H9 (cell line): ENCODE measurements at places on chromosomes 3 and 15.

- DNase-seq: no peak
Observed at GRCh38 chr3:149545049-149545448, 70.6 kb downstream of the TM4SF4 start.

- no peak for DNase-seq
Observed at GRCh38 chr3:126915015-126915414, 67.9 kb upstream of the PLXNA1 start.

DNA sequence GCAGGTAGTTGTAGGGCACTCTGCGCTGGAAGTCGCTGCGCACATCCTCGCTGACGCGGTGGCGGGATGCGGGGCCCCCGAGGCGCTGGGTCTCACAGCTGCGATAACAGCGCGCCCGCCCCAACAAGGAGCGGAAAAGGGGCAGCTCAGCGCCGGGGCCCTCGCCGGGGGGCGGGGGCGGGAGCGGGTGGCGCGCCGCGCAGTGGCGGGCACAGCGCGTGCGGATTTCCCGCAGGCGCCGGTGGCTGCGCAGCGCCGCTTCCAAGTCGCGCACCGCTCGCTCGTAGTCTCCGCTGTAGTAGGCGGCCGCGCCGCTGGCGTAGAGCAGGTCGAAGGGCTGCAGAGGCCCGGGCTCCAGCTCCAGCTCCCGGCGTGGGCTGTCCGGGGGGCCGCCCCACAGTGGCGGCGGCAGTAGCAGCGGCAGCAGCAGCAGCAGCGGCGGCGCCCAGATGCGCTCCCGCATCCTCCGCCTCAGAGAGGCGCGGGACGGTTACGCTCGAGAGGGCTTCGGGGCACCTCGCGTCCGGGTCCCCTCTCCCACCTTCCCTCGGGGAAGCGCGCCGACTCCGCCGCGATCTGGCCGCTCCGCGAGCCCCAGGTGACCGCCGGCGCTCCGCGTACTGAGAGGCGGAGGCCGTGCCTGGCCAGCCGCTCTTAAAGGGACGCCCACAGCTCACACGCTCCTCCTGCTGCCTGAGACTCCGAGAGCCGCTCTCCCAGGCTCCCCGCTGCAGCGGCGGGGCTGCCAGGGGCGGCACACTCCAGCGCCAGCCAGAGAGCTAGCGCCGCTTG lies at the start of gene P3H2:
Gene P3H2 (minus strand): TSS at position 629 of the 792 bp plus-strand sequence. CDS start 166 bp downstream, at position 463.
- DNase-seq: peak; percentile 89

- DNase-seq: no peak
Observed at GRCh38 chr3:127544803-127545201, 45.7 kb downstream of the TPRA1 start.

DNA sequence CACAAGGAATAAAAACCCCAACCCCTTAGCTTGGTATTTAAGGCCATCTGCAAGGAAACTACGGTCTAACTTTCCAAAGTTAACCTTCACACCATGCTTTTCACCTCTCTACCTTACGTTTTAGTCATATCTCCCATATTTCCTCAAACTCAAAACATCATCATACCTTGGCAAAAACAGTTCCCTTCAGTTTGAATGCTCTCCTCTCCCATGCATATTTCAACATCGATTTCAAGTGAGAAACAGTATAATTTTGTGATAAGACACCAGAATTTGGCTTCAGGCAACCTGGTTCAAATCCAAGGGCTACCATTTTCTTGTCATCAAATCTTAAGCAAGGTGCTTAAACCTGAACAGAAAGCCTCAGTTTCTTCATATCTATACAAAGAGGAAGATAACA lies 108.2 kb downstream of the THRB start:
- no peak for DNase-seq

DNA sequence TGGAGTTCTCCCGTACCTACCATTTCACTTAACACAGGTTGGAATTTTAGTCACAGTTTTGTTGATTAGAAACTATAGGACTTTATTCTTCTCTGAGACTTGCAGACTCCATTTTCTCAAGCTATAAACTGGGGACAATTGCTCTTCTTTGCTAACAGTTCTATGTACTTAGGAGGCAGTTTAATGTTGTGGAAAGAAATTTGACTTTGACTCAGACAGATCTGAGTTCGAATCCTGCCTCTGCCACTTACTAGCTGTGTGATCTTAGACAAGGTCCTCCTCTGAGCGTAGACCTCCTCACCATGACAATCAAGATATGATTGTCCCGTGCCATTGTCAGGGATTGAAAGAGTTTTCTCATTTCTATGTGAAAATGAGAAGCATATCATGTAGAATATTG lies 196.4 kb upstream of the HES1 start:
- no peak for DNase-seq

DNA sequence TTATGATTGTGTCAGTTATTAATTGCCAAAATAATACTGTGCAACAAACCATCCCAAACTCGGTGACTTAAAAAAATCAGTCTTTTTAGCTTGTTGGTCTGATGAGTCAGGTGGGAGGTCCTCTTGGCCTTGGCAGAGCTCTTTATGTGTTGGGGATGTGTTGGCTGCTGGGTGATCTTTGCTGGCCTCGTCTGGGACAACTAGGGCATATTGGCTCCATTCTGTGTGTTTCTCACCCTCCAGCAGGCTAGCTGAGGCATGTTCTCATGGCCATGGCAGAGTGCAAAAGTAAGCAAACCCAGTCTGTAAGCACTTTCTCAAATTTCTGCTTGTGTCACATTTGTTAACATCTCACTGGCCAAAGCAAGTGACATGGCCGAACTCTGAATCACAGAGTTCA lies 251.6 kb downstream of the RPLP1 start:
- DNase-seq: no peak

GRCh38 chr3:141360888-141361598 lies 7.3 kb upstream of the ZBTB38 start:
- DNase-seq: no peak

DNA sequence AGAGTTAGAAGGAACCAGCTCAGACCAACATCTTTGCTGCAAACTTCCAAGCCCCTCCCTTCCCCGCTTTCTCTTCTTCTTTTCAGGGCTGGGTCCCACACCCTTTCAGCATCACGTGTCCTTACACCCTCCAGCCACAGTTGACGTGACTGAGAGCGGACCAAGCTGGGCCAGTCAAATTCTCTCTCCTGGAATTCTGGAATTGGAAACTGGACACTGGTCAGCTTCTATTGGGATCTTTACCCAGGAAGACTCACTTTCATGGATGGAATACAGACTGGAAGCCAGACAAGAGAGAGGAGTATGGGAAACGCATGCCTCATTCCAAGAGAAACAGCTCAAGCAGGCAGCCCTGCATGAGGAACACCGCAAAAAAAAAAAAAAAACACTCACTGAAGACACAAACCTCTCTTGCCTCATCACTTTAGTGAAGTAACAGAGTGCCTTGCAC lies 12.4 kb upstream of the TPM1 start:
- no peak for DNase-seq

DNA sequence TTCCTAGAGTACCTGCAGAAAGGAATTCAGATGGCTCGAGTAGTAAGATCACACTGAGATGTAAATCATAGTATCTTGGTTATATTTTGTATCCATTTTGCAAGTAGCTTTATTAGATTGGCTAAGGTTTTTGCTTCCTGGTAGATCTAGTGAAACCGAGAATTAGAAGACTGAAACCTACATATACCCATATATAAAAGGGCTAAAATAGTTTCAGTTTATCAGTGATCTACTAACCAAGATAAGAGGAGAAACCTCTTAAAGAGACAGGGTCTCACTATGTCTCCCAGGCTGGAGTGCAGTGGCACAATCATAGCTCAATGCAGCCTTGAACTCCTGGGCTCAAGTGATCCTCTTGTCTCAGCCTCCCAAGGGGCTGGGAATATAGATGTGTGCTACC lies 135.3 kb downstream of the PCCB start:
- DNase-seq: no peak
